HepG2 (cell line): ENCODE measurements at places on chromosomes 3 and 15.

GRCh38 chr3:13051581-13051980 lies 21.6 kb downstream of the IQSEC1 start:
- DNase-seq = no peak

- DNase-seq = no peak
Observed at GRCh38 chr3:177484206-177484605, 286.9 kb upstream of the TBL1XR1 start.

GRCh38 chr15:91135201-91136130 lies 35.4 kb downstream of the SV2B start:
- DNase-seq = no peak

DNA sequence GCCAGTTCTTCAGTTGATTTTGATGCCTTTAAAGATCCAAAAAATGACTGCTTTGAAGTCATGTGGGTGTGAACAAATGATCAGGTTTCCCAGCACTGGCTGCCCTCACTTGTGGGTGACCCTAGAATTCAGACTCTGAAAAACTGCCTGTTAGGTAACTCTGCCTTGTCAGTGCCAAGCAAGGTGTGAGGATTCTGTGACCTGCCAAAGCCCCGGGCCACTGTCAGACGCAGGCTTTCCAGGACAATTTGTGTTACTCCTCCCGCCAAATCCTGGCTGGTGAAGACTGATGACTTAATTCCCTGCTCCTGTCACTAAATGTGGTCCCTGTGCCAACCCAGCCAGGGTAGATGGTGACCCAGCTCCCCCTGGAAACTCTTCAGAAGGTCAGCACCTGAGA lies 99.2 kb upstream of the PSMD6 start:
- DNase-seq = no peak

GRCh38 chr15:98755781-98756180 lies 107.4 kb downstream of the IGF1R start:
- DNase-seq = no peak

DNA sequence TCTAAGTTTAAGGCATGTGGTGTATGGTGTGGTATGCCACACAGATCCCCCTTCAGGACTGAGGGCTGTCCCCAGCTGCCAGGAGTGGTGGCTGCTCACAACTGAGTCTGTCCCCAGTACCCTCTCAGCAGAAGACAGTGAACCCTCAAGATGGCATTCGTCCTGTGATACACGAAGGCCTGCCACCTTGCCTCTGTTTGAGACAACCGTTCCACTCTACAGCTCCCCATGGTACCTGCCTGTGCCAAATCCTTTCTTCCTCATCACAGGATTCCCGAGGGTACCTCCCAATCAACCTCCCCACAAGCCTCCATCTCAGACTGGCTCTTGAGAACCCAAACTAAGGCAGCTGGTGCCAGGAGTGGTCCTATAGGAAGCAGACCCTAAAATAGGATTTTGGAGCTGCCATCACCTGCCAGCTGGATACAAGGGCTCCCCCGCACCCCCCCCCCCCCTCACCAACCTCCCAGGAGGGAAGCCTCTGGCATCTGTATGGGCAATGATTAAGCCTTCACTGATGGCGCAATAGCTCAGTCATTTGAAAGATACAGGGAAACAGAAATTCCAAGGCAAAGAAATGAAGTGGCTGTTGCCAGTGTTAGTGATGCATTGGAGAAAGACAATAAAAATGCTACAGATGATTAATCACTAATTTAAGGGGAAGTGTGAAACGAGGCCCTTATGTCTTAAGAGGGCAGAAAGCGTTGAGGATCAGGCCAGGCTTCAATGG lies 230.0 kb upstream of the LYSMD4 start:
- DNase-seq = no peak

DNA sequence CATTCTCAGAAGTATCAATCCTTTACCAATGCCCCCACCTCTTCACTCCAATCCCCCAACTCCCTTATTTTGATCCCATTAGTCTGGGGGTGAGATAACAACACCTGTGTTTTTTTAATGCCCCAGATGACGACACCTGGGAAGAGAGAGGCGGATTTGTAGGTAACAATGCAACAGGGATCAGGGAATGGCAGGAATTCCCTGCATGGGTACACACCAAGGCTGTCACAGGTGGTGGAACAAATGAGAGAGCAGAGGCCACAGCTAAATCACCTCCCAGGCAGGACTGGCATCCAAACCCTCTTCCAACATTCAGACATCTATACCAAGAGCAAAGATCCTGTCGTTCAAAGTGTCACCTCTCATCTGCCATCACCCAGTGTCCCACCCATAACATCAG lies 319.2 kb upstream of the TRIM42 start:
- DNase-seq = no peak

GRCh38 chr3:180619723-180620122 lies 17.8 kb downstream of the TTC14 start:
- no peak for DNase-seq

- peak; percentile 99 for DNase-seq
Observed at GRCh38 chr3:193711964-193712598, 119.1 kb downstream of the OPA1 start.

DNA sequence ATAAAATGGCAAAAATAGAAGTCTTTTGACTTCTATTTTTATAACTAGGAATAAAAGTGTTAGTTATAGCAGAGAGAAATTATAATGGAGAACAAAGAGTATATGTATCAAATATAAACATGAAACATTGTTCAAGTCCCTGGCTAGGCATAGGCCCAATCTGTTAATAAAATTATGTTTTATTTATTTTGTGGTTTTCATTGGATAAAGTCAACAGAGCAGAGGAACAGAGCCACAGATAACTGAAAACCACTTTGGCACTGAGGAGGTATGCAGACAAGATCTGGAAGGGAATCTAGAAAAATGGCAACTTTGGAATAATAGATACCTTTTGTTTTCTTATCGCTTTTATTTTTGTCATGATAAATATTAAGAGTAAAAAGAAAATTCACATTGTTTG lies 50.4 kb upstream of the ICE2 start:
- no peak for DNase-seq

DNA sequence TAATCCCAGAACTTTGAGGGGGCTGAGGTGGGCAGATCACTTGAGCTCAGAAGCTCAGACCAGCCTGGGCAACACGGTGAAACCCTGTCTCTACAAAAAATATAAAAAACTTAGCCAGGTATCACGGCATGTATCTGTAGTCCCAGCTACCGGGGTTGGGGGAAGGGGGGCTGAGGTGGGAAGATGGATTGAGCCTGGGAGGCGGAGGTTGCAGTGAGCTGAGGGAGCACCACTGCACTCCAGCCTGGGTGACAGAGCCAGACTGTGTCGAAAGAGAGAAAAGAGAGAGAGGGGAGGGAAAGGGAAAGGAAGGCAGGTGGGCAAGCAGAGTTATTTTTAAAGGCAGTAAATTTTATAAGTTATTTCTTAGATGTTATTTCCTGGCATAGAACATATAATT lies 368.1 kb downstream of the ULK4 start:
- no peak for DNase-seq

DNA sequence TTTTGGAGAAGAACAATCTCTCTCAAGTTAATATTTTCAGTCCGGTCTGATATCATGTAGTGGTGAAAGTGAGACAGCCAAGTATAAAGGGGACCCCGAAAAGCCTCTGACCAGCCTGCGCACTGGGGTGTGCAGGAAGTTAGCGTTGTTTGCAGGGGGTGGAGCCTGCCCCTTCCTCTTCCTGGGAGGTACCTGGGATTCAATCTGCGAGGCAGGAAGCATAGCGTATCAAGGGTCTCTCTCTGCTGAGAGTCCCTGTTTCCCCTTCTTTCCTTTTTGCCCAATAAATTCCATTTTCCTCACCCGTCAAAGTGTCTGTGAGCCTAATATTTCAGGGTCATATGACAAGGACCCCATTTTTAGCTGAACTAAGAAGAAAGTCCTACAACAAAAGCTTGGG lies 44.8 kb upstream of the CBLB start:
- DNase-seq = no peak

- no peak for DNase-seq
Observed at GRCh38 chr3:99674086-99674789, 35.8 kb downstream of the COL8A1 start.

GRCh38 chr15:90062462-90062932 lies 39.8 kb downstream of the IDH2 start:
- DNase-seq = no peak
